ENCODE measurements at places on chromosomes 1 and 21.

GRCh38 chr21:44379991-44380865, 26.8 kb downstream of the TRPM2 start:
- no peak for DNase-seq

DNA sequence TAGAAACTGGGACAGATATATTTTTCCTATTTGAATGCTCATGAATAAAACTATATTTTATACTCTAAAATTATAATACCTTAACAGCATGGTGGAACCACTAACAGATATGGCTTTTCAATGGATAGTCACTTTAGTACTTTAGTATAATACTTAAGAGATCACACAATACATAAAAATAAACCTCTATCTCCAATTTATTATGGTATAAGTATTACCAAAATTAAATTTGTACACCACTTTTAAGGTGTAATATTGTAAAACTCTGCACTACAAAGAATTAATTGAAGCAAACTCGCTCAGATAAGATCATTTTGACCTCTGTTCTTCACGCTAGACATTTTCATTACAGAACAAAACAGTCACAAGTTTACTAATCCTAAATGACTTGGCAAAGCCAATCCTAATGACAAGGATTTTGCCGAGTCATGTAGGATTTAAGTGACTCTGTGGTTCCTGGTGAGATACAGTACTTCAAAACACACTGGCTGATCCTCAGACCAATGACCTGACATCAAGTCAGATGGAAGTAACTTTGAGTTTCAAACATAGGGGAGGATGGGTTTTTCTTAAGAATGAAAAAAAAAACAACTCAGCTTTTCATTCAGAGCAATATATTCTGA, 200.6 kb downstream of the SMYD3 start:
- DNase-seq: no peak

- DNase-seq: no peak
Observed at GRCh38 chr1:56686169-56686568, 41.1 kb downstream of the PRKAA2 start.

GRCh38 chr1:166379447-166379846, 212.6 kb upstream of the FAM78B start:
- no peak for DNase-seq

Data from tibial artery (tissue), 4 donors.